Cortex of kidney (tissue), 1 donor: ENCODE measurements at places on chromosomes 16 and 17.

DNA sequence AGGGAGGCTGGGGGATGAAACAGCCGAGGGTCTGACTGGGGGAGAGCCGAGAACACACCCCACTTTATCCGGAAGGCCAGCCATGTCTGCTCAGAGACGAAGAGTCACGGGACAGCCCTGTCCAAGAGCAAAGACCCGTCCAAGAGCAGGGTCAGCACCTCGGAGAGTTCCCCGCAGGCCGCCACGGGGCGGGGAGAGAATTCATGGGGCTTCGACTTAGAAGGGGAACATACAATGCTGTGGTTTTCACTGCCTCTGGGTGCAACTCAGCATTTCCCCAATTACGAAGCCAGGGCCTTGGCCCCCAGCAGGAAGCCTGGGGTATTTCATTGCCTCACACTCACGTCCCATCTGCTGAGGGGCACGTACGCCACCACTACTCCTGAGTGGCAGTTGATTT, 59.3 kb downstream of the JPH3 start:
- DNase-seq, result no peak

DNA sequence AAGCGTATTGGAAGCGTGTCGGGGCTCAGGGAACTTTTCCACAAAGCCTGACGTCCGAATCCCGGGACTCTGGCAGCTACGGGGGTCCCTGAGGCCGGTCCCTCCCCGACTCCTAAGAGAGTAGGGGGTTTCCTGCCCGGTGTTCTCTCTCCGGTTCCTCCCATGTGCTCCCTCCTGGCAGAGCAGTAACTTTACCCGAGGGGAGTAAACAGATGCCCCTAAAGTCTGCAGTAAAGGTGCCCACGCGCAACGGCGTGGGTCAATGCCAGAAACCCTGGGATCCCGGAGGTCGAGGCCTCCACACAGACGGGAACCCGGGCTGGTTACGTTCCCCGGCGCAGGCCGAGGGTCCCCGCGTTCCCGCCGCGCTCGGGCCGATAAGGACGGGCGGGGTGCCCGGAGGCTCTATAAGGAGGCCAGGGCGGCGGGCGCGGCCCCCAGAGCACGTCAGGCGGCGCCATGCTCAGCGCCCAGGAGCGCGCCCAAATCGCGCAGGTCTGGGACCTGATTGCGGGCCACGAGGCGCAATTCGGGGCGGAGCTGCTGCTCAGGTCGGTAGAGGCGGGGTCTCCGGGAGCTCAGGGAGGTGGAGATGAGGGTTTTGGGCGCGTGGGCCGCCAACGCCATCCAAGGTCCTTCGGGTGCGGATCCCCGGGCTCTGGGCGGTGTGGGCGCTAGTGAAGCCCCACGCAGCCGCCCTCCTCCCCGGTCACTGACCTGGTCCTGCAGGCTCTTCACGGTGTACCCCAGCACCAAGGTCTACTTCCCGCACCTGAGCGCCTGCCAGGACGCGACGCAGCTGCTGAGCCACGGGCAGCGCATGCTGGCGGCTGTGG, at the start of gene HBM:
HBM (plus strand) TSS at position 440 of the 836 bp plus-strand sequence; CDS start at position 460, 20 bp downstream.
- no peak for DNase-seq

DNA sequence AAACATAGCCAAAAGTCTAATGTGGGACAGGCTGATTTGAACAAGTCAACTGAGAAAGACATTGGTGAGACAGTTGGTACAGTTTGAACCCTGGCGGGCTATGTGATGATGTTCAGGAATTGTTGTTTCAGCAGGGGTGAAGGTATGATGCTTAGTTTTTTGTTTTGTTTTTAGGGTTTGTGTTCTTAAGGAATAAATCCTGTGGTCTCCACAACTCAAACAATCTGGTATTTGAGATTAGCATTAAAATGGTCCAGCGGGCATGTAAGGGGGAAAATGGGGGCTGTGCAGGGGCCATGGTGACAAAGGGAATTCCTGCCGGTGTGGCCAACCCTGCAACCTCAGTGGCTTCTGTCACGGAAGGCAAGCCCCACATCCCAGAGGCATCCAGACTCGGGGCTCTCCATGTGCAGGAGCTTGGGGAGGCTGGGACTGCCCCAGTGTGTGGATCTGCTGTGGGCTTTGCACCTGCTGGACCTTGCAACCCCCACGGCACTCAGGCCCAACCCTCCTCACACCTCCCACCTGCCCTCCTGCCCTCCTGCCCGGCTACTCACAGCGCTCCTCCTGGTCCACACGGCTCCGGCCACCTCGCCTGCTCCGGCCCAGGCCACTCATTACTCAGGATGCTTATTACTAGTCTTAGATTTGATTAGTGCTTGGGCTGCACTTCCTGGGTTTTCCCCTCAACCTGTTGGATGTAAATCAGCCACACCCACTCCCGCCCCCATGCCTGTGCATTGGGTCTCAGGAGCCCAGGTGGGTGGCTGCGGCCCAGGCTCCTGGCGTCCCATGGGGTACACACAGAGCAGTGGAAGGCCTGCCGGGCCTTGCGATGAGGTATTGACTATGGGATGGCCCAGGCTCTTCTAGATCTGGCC, at the start of gene TNFRSF13B:
TNFRSF13B (minus strand) TSS at position 661 of the 881 bp plus-strand sequence; CDS start at position 618, 43 bp downstream.
- no peak for DNase-seq

DNA sequence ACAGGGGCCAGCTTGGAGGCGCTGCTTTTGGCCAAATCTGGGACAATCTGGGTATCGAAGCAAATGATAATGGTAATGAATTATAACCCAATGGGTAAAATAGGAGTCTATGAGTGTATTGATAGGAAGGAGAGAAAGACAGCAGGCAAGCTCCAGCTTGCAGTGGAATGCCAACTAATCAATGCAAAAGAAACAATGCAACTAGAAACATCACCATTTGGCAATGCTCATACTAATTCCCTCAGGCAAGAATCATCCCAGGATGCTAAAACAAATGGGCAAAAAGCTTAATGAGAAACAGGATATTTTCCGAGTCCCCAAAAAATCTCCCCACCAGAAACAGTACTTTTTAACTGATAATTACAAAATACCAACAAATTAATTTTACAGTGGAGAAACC, 64.7 kb downstream of the ADCY9 start:
- DNase-seq, result no peak

DNA sequence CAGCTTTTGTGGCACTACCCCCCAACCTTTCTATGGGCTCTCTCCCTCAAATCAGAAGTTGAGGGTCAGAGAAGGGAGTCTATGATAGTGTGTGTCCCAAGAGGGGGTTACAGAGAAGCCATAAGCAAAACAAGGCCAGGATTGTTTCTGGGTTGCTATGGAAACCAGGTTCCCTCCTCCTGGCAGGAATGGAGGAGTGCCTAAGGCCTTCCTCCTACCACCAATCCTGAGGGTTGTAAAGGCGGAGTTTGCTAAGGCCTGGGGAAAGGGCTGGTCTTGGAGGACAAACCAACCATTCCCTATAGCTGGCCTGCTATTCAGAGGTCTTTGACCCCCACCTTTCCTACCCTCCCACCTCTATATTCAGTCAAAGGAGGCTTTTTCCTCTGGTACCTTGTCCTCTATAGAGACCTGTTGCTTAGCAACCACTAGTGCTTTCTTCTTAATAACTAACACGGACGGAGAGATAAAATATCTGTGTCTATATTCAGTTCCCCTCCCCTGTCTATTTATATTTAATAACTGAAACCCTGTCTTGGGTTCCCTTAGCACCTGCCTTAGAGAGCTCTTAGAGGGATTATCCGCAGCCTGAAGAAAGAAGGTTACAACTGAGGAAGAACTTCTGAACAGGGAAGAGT, 43.4 kb downstream of the NEUROD2 start:
- no peak for DNase-seq

- DNase-seq, result no peak
Measured at GRCh38 chr16:72785886-72786285, 262.0 kb downstream of the ZFHX3 start.

- no peak for DNase-seq
Measured at GRCh38 chr17:28216052-28216451, 102.9 kb upstream of the TMEM97 start.

- DNase-seq, result no peak
Measured at GRCh38 chr16:27374804-27375425, 27.1 kb upstream of the IL21R start.

DNA sequence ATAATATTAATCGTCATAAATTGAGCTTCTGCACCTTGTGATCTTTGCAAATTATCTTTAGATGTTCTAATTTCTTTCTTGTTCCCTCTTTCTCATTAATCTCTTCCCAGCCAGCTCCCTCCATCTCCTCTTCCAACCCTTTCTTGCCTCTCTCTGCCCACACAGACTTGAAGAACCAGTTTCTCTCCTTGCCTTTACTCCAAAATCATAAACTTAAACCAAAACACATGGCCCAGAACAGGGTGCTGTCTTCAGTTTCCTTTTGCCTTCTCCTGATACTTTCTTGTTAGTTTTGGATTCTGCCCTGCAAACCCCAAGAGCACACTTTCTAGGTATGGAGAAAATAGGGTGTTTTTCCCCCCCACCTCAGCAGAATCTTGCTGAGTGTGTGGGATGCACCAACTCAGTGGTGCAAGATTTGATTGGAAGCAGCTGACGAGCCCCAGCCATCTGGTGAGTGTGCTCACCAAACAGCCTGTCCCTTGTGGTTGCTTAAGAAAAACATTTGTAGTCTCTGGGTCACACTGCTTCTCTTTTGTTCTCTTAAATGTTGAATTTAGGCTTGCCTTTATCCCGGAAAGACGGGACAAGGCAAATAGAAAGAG, 175.8 kb upstream of the MAF start:
- no peak for DNase-seq

GRCh38 chr17:35765086-35765710, 4.5 kb downstream of the C17orf50 start:
- DNase-seq, result no peak

GRCh38 chr17:2215616-2216364, 87.8 kb downstream of the SMG6 start:
- no peak for DNase-seq

DNA sequence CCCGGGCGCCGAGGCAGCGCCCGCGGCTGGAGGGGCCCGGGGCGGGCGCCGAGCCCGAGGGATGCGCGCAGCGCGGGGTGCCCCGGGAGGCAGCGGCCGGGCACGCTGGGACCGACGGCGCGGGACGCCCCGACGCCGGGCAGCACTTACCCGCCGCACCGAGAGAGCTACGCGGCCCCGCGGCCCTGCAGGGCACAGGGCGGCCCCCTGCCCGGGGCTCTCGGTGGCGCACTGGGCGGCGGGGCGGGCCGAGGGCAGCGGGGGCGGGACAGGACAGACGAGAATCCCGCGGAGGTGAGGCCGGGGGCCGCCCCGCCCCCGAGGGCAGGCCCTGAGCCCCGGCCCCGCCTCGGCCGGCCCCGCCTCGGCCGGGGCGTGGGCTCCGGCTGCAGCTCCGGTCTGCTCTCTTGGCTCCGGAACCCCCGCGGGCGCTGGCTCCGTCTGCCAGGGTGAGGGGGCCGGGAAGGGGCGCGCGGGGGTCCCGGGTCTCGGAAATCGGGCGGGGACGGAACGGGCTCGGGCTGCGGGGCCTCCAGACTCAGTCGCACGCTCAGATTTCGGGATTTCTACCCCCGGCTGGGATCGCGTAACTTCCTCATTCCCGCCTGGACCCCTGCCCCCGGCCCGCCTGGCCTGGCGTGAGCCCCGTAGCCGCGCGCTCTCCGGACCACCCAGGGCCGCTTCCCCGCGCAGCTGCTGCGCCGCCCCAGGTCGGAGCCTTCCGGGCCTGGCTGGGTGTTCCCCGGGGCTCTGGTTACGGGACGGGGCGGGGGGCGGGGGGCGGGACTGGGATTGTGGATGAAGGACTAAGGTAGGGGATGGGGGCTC, at the start of gene PLD2:
PLD2 (plus strand) TSS at position 376 of the 828 bp plus-strand sequence. CDS start 621 bp downstream, outside the sequence.
- DNase-seq, result no peak

GRCh38 chr17:8151641-8152111, 528 bp downstream of the PER1 start:
- no peak for DNase-seq
